Posterior vena cava (tissue), 2 donors: ENCODE measurements at places on chromosomes 12 and 14.

DNA sequence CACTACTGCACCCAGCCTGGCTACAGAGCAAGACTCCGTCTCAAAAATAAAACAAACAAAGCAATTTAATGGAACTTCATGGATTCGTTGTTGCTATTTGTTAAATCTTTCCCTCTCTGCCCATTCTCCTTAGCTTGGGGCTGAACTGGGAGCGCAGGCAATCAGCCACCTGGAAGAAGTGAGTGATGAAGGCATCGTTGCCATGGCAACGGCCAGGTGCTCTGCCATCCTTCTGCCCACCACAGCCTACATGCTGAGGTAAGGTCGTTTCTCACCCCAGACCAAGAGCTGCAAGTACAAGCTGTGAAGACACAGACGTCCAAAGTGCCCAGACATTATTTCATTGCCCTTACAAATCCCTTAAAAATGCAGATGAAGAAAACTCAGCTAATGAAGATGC is 19.1 kb downstream of the AMDHD1 start:
- no peak for DNase-seq

DNA sequence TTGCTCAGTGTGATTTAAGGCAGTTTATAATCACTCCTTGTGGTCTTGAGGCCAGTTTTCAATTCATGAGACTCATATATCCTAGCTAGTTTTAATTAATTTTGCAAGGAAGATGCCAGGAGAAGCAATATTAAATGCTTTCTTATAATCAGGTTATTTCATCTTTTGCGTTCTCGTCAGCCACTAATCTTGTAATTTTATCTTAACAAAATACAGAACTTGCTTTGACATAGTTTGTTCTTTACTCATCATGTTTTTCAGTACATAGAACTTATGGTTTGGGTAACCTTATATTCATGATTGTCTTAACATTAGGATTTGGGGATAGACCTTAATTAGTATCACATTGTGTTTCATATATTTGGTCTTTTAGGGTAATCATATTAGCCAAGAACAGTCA is 76.0 kb downstream of the LIN52 start:
- no peak for DNase-seq

- DNase-seq: no peak
Observed at GRCh38 chr12:52178984-52179383, 12.8 kb downstream of the KRT80 start.

DNA sequence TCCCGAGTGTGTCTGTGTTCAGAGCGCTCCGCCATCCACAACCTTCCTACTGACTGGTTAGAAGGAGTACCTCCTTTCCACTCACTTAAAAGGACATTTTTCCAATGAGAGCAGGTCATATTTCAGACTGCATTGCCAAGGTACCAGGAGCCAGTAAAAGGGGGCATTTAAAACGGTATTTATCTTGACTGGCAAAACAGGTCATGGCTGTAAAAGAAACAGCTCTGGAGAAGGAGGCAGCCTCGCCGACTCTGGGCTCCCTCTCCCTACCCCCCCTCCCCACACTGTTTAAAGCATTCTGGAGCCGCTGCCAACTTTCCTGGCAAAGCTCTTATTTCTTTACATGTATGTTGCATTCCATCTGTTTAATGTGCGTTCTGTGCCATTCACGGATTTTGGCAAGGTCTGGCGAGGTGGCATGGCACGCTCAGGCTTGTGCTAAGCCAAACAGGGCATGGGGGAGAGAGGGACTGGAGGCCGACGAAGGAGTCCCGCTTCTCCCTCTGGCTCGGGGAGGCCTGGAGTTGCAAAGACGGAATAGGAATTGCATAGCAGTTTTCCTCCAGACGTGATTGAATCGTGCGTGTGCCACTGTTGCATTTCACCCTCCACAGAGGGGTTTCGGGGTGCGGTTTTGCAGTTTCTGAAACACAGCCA is 41.2 kb upstream of the MED13L start:
- DNase-seq: no peak

DNA sequence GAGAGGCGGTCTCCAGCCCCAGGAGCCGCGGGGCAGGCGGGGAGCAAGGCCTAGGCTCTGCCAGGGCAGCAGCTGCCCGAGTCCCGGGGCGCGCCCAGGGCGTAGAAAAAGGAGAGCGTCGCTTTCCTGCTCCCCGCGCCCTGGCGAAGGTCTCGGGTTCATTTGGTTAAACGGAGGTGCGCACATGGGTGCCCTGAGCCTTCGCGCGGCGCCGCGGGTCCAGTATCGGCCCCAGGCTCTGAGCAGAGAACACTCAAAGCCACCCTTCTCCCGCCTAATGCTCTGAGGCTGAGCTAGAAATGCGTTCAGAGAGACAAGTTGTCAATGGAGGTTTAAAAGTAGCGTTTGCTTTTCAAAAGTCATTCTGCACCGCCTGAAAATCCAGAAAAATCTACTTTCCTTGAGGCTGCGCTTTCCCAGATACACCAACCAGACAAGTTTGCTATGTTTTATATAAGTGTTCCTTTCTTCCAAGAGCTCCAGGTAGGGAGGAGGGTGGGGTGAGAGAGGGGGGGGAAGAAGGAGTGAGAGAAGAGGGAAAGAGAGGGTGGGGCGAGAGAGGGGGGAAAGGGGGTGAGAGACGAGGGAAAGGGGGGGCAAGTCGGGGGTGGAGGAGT is 1.5 kb downstream of the TMEM132C start:
- DNase-seq: no peak

DNA sequence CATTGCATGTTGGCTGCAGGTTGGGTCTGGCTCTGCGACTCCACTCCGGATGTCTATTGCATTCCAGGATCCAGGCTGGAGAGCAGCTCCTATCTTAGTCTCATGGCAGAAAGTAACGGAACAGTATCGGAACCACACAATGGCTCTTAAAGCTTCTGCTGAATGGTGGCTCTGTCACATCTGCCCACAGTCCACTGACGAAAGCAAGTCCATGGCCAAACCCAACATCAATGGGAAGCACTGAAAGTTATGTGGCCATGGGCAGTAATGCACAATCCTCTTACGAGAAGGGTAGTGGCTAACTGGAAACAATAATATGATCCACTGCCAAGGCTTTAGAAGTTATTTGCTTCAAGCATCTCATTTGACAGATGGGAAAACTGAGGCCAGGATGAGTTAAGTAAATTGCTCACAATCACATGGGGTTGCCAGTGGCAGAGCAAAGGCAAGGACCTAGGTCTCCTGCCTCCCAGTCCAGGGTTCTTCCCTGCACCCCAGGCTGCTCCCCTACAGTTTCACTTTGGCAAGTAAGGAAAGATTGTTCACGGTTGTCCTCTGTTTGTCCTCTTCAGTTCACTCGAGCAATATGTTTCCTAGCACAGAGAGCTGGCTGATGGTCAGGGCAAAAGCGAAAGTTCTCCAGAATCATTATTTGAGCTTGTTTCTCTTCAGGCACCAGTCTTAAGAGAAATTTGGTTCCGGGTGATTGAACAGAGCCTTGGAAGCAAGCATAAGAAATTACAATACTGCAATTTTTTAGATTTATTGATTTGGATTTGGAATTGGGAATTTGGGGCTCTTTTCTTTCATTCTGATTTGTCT is 54.2 kb downstream of the CKAP4 start:
- DNase-seq: no peak
